Amygdala (tissue), 56 donors: ENCODE measurements at places on chromosomes 4 and X.

GRCh38 chr4:7165874-7166201, 26.5 kb upstream of the SORCS2 start:
- no peak for DNase-seq

DNA sequence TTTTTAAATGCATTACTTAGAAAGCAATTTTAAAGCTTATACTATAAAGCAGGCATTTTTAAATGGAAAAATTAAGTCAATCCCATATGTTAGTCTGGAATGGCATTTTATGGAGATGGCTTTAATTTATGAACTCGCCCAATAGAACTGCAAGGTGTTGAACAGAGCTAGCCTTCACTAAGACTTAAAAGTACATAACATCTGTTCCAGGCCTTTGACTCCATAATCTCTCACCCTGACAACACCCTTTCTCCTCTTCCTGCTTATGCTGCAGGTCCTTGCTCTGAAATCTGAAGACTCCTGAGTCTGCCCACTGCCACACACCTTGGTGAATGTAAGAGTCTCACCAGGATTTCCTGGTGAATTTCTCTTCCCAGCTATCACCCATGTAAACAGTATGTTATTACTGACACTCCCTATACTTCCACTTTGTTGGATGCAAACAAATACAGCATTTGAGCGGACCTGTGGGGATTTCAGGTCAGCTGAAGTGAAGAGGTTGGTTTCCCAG, 17.7 kb upstream of the SLC39A8 start:
- no peak for DNase-seq

DNA sequence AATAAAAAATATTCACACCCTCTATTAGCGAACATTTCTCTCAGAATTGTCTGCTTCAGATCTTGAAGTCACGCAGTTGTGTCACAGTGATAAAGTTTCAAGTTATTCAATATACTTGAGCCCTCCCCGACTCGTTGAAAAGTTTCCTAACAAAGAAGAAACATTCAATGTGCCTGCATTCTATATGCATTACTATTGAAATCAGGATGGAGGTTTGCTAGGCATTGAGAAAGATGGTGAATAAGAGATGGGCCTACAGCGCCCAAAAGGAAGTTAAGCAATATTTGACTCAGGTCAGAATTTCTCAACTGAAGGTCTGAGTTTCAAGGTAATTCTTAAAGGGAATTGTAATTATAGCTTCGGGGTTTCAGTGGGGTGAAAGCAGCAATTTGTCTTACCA, 6.1 kb downstream of the TCEANC start:
- DNase-seq = no peak

DNA sequence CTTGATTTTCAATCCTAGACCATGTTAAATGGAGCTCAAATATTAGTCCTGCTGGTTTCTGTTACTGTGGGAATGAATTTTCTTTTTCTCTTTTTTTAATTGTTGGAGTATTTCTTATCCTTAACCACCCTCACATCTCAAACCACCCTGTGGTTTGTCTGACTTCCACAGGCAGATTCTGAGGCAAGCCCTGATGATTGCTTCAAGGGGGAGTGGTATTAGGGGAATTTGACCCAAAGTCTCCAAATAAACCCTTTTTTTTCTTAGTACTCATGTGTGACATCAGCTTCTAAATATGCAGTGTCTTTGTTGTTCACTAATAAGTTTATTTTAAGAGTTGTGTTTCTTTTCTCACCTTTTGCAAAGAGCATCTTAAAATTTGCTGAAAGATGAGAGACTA, 810.3 kb downstream of the IL1RAPL1 start:
- no peak for DNase-seq

DNA sequence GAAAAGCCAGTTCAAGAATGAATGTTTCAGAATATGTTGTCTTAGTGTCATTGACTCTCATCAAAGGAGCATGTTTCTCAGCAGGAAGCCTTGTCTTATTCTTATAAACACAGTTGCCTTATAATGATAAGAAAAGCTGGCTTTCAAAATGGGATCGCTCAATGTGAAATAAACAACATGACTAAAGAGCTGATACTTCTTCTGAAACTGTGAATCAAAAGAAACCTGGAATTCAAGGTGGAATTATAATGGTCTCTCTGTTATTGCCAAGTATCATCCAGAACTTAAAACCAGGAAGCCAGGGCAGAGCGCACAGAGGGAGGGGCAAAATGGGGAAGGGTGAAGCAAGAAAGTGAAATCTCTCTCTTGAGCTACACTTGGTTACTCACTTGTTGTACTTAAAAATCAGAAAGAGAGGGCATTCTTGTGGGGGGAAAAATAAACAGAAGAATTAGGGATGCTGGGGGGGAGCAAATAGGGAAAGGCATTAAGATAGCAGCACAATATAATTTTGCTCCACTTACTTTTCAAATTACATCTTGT, 270.0 kb downstream of the MAPK10 start:
- no peak for DNase-seq

DNA sequence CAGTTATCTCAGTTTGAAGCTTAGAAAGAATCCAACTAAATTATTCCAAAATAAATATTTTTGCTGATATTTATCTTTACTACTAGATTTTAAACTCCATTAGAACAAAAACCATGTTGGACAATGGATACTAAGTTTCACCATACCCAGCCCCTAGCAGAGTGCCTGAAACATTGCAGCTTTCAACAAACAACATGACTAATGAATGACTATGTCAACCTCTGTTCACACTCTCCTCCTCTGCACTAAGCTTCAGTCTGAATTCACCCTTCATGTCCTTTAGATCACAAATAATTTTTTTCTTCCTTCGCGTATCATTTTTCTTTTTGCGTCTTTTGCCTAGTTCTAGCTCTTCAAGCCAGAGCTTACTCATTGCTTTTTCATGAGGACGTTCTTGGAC, 315.2 kb downstream of the PCDH10 start:
- no peak for DNase-seq

- no peak for DNase-seq
Measured at GRCh38 chr4:79563219-79563618, 155.2 kb upstream of the GK2 start.

- DNase-seq = no peak
Measured at GRCh38 chrX:11585174-11585573, 80.5 kb downstream of the ARHGAP6 start.

DNA sequence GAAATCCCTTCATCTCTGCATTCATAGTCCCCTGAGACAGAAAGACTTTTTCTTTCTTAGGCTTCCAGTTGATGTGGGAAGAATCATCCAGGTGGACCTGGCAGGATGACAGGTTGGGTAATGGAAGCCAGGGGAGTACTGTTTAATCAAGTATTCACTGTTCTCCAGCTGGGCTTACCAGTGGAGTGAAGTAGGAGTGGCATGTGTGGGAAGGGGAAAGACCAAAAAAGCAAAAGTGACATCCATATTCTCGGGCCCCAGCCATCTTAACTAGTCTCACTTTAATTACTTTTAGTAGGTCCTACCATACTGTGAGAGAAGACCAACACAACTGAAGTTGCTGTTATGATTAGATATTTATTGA, 18.5 kb downstream of the VSIG4 start:
- no peak for DNase-seq

- DNase-seq = no peak
Measured at GRCh38 chr4:72430050-72430449, 139.0 kb downstream of the ADAMTS3 start.

GRCh38 chr4:141077611-141078225, 55.6 kb downstream of the RNF150 start:
- no peak for DNase-seq

GRCh38 chr4:47340914-47341313, 122.6 kb downstream of the COMMD8 start:
- no peak for DNase-seq

GRCh38 chr4:156705311-156705710, 266.3 kb downstream of the PDGFC start:
- no peak for DNase-seq

DNA sequence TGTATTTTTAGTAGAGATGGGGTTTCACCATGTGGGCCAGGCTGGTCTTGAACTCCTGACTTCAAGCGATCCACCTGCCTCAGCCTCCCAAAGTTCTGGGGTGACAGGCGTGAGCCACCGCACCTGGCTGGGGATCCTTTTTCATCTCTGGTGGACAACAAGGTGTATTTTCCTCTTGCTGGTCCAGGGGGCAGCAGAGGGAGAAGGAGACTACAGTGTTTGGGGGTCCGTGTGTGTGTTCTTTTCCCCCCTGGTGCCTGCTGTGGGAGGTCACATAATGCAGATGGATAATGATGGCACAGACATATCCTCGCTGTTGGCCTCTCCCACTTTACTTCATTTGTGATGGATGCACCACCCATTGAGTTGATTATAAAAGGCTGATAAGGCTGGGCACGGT, 39.0 kb upstream of the CD99 start:
- no peak for DNase-seq

- DNase-seq = no peak
Measured at GRCh38 chrX:107669261-107669660, 41.0 kb downstream of the PRPS1 start.

- peak; percentile 30 for DNase-seq
Measured at GRCh38 chr4:109434007-109434971, 674 bp downstream of the SEC24B start.

DNA sequence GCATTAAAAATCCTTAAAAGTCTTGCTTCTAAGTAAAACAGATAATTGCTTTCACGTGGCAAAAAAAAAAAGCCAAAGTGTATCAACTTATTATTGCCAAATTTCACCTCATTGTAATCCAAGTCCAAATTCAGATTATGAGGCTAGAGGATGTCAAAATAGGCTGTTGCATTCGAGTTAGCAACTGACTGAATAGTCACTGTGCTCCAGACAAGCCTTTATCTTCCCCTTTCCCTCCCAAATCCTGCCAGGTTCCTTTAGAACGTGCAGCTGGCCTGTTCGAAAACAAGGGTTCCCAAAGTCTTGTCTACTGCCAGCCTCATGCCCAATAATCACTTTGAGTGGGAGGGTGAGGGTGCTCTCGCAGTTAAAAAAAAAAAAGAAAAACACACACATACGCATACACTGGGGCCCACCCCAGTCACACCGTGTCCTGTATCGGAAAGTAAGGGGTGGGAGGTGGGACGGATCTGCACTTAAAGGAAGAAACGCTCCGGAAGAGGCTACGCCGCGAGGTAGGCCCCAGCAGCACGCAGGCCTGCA, 603 bp downstream of the MAD2L1 start:
- DNase-seq = no peak

DNA sequence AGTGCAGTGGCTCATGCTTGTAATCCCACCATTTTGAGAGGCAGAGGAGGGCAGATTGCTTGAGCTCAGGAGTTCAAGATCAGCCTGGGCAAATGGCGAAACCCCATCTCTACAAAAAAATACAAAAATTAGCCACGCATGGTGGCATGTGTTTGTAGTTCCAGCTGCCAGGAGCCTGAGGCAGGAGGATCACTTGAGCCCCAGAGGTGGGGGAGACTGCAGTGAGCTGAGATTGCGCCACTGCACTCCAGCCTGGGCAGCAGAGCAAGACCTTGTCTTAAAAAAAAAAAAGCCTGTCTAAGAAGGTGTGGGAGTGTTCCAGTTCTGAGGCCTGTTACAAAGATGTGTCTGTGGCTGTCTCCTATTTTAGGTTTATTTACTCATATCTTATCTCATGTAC, 38.0 kb downstream of the PI4K2B start:
- no peak for DNase-seq

- DNase-seq = peak; percentile 5
Measured at GRCh38 chrX:103554687-103555424, 30.5 kb upstream of the TCEAL4 start.

GRCh38 chrX:3307881-3308280, 38.6 kb downstream of the MXRA5 start:
- no peak for DNase-seq

GRCh38 chr4:150799207-150799606, 215.9 kb downstream of the LRBA start:
- DNase-seq = no peak

GRCh38 chr4:185384061-185384460, 11.7 kb downstream of the LRP2BP start:
- no peak for DNase-seq

GRCh38 chr4:163048447-163048846, 118.2 kb downstream of the NAF1 start:
- no peak for DNase-seq

DNA sequence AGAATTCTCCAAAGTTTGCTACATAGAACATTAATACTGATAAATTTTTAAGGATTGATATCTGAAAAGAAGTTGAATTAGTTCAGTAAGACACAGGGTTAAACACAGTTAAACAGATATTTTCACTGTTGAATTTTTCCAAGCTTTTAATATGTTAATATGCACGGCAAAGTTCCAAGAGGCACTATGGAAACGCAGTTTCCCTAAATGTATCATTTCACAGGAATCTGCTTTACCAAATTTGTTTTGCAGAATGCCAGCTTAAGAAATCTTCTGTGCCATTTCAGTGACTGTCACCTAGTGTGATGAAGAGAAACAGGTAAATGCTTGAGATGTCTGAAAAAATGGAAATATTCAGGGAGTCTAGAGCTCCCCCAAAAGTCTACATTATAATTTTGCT, 395.9 kb upstream of the GRIA3 start:
- no peak for DNase-seq

- DNase-seq = no peak
Measured at GRCh38 chr4:78481180-78481579, 70.4 kb upstream of the ANXA3 start.

DNA sequence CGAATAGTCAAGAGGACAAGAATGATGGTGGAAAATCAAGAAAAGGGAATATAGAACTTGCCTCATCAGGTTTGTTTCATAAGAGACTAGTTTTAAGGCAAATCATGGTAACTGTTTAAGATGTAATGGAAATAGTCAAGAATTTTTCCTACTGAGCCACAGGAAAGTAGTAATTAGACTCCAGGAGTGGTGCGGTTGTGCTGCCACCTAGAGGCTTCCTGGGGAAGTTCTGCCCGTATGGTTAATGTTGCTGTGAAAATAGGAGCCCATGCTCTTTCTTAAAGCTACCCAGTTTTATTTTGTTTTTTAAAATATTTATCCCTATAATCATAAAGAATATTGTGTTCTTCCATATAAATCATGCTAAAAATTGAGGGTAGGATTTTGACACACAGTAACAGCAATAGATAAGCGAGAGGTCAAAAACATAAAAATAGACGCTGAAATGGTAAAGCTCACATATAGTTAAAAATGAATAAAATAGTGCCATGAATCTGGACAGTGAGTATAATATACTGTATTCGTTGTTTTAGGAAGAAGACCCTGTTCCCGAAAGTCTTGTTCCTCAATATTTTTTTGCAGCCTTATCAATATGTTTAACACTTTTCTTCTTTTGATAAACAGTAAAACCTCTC, 87.0 kb downstream of the PHOX2B start:
- peak; percentile 29 for DNase-seq

- DNase-seq = peak; percentile 4
Measured at GRCh38 chr4:85084371-85085094, 118.0 kb upstream of the WDFY3 start.

- no peak for DNase-seq
Measured at GRCh38 chrX:33128048-33128805, 83.1 kb downstream of the DMD start.
